Activated CD4-positive, alpha-beta T cell treated with anti-CD3 and anti-CD28 coated beads, Interleukin-2, amount 50 U/mL, for 1 hour (primary cell): ENCODE measurements at places on chromosomes 1 and 21.

- peak; percentile 13 for DNase-seq
Observed at GRCh38 chr1:21468599-21468998, 28.7 kb downstream of the NBPF3 start.

- no peak for DNase-seq
Observed at GRCh38 chr21:36297406-36297937, 22.5 kb upstream of the MORC3 start.

GRCh38 chr1:152348447-152348846 is 11.4 kb downstream of the FLG2 start:
- DNase-seq = no peak

GRCh38 chr1:85296980-85297379 is 20.5 kb upstream of the BCL10 start:
- no peak for DNase-seq
